Dorsolateral prefrontal cortex (tissue), 122 donors: ENCODE measurements at places on chromosomes 5 and 9. TPM values are rescaled to one million over a fixed set of nuclear protein-coding genes. Genes with fewer than 3 reads are reported as not detected.

Gene SH3RF2
- total RNA-seq: 3.8 TPM

DNA sequence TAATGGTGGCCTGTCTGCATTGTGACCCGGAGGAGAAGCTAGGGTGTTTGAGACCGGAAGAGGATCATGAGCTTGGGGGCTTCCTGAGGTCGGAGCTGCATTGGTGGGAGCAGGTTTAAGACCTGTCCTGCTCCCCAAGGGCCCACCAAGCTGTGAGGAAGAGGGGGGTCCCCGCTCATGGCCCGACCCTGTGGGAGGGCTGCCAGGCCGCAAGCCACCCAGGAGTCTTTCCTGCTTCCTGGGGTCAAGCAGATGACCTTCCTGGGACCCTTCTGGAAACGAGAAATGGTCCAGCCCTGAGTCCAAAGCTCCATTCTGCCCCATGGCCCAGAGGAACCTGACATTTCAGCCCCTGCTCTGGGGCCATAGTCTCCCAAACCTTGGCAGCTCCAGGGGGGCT is 61.5 kb upstream of the RNU6ATAC start:
- DNase-seq: no peak

Gene SLC4A9
- 2.2 TPM for total RNA-seq

- DNase-seq: no peak
Measured at GRCh38 chr5:154240595-154240994, 50.1 kb downstream of the GALNT10 start.

- no peak for DNase-seq
Measured at GRCh38 chr5:6827526-6828219, 114.4 kb downstream of the TENT4A start.

DNA sequence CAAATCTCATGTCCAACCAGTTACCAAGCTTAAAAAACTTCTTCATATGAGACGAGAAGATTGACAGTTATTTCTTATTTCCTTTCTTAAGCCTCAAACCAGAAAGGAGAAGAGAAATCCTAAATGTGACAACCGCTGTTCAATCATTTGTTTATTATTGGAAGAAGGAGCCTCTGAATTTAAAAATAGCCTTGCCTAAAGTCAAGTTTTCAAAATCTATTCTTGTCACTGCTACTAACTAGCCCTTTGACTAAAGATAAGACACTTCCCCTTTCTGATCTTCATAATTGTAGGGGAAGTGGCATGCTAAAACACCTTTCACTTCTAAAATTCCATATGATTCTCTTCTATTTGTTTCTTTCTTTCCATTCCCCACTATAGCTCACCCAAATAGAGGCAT is 106.2 kb upstream of the EMB start:
- DNase-seq: no peak

Gene MAMDC2
- total RNA-seq: 2.6 TPM

DNA sequence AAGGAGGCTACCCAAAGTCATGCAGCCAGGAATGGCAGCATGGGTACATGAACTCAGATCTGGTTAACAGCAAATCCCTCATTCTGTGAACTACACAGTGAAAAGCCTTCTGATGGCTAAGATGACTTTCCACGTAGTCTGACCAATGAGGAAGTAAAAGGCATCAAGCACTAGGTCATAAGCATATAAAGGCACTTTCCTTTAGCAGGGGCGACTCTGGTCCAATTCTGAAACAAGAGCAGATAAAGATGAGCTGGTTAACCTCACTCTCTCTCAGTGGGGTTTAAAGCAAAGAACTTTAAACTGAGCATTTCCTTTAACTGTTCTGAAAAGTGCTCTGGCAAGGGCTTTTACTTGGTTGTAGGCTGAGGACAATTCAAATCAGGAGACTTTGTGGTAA is 21.1 kb downstream of the PSMB7 start:
- DNase-seq: no peak

GRCh38 chr9:447230-448025 is 232.8 kb downstream of the DOCK8 start:
- DNase-seq: no peak

Gene KLHL3
- total RNA-seq: 37.1 TPM

DNA sequence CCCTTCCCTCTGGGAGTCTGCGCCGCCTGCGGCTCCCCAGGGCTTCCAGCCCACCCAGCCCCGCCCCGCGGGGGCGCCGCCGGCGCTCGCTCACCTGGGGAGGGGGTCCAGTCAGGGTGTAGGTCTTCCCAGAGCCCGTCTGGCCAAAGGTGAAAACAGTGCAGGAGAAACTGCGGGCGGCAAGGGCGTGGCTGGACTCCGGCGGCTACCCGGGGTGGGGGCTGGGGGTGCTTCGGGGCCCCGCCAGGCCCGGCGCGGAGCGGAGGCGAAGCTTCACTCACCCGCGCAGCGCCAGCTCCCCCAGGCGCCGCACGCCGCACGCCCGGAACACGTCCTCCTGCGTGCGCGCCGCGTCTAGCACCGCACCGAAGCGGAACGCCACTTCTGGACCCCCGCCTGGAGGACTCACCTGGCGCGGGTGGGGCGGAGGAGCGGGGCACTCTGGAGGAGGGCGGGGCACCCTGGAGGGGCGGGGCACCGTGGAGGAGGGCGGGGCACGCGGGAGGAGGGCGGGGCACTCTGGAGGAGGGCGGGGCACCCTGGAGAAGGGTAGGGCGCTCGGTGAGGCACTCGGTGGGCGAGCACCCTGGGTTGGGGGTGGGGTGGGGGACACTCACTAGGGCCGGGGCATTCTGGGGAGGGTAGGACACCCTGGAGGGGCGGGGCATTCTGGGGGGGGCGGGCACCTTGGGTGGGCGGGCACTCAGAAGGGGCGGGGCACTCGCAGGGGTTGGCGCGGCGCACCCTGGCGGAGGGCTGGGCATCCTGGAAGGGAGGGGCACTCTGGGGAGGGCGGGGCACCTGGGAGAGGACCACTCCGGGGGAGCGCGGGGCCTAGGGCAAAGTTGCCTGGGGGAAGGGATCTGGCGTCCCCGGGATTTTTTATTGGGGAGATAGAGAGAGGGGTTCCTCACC is 814 bp downstream of the KIF12 start:
- DNase-seq: no peak

DNA sequence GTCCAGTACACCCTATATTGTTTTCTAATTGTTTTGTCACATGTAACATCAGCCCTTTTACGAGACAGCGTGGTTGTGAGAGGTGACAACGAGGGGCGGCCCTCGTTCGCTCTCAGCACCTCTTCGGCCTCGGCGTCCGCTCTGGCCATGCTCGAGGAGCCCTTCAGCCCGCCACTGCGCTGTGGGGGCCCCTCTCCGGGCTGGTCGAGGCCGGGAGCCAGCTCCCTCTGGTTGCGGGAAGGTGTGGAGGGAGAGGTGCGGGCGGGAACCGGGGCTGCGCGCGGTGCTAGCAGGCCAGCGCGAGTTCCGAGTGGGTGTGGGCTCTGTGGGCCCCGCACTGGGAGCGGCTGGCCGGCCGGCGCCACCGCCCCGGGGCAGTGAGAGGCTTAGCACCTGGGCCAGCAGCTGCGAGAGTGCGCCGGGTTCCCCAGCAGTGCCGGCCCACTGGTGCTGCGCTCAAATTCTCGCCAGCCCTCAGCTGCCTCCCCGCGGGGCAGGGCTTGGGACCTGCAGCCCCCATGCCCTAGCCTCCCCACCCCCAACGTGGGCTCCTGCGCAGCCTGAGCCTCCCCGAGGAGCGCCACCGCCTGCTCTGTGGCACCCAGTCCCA is 145.0 kb downstream of the PSAT1 start:
- DNase-seq: no peak

Gene RRAGA
- total RNA-seq: 98.3 TPM

DNA sequence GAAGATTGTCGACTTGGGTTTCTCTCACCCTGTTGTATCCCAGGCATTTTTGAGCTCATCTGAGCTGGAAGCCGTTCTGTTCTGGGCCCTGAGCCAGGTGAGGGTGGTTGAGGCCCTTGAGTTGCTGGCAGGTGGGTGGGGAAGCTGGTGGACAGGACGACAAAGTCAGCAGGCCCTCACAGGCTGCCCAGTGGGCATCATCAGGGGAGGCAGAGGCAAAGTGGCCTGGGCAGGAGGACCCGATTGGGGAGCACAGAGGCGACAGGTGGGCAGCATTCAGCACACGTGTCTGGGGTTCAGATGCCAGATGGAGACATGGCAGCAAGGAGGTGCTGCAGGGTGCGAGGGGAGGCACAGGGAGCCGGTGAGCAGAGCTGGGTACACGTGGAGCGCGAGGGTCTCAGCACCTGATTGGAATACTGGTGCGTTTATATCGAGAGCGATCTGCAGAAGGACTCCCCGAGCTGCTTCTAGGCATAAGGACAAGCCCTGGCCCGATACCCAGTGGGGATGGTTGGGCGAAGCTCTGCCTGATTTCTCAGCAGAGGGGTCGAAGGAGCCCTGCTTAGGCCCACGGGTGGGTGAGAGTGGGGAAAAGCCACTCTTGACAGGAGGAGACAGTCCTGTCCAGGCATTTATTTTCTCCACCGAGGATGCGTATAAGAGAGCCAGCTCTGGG is 49.0 kb upstream of the SUSD3 start:
- DNase-seq: no peak

Gene DBH
- 2.3 TPM for total RNA-seq

Gene ZBTB43
- total RNA-seq: 21.1 TPM

- DNase-seq: no peak
Measured at GRCh38 chr5:135329913-135330797, 68.9 kb downstream of the MACROH2A1 start.

DNA sequence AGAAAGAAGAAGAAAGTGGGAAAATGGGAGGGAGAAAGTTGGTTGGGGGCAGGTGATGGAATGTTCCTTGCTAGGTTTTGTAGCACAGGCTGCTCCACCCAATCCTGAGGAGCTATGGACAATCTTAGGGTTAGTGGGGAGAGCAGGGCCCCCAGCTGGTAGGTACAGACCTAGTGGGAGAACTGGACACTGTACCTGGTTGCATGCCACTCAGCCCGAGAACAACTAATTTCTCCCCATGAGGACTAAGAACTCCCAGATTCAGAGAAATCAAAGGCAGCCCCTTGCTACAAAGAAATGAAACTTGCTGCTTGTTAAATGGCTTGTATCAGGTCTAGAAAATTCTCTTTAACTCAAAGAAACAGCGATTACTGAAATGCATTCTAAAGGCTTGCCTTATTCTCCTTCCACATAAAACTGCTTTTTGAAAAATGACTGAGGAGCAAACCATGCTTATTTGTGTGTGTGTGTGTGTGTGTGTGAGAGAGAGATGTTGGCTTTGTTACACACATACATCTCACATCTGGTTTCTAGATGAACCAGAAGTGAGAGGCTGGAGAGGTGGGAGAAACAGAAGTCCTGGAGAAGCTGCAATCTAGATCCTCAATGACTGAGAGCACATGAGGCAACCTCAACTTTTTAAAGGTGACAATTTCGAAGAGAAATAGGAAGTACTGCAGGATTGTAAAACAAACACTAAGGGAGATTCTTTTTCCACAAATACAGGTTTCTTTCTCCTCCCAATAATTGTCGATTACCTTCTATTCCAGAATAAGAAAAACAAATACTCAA is 28.9 kb downstream of the FYB1 start:
- no peak for DNase-seq

DNA sequence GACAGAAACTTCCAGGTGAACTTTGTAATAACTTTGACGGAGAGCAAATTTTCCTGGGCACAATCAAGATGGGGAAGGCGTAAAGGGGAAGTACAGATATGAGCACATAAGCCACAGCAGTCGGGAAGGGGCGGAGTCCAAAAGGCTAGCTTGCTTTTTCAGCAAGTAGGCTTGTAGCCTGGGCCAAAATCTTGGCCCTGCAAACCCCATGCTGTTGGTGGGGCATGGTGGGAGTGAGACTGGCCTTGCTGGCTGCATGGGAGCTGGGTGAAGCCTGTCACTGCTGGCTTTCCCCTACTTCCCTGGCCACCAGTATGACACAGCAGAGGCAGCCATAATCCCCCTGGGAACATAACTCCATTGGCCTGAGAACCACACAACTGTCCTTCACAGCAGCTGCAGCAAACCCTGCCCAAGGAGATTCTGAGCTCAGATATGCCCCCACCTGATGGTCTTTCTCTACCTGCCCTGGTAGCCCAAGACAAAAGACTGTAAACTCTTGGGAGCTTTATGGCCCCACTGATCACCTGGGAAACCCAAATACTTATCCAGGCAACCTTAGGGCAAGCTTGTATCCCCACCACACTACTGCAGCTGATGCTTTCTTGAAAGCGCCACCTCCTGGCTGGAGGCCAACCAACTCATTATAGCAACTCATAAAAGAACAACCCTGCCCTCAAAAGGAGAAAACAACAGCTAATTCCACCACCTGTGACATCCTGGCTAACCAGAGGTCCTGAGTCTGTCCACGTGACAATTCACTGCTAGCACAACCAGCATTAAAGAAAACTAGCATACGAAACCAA is 24.0 kb downstream of the DCTN4 start:
- DNase-seq: no peak

Gene NME5
- 18.5 TPM for total RNA-seq

GRCh38 chr9:68844631-68845612 is 139.9 kb downstream of the PIP5K1B start:
- no peak for DNase-seq

DNA sequence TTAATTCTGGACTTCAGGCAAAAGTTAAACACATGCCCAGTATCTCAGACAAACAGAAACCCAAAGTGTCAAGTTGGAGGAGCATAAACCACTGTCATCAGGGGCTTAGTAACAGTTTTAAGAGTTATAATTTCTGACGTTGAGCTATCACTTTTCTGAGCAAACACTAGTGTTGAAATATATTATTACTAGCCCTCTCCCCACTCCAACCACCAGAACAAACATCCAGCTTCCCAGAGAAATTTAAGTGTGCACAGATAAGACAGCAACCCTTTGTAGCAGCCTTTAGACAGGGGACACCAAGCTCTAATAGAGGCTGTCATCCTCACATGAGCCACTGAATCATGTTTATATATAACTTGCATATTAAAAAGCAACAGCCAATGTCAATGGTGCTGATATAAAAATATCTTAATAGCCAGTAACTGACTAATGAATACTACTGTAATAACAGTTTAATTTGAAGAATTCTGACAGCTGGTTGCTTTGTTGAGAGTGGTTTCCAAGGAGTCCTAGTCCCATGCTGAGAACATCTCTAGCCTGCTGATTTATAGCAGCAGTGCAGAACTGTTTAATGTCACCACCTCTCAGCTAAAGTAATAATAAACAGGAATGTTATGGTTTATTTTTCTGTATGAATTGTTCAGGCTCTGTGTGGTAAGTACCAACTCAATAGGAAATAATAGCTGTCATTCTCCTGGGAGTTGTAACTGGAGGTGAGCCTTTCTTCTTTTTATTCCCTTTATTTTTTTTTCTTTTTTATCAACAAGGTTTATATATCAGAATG is 528.7 kb upstream of the ZNF608 start:
- no peak for DNase-seq

- no peak for DNase-seq
Measured at GRCh38 chr5:71974165-71974564, 133.1 kb upstream of the MAP1B start.
